ENCODE measurements at places on chromosomes 4 and X.
A peak's percentile ranks its signal among the peaks of the same experiment; 100 is the strongest.

- DNase-seq = no peak
Measured at GRCh38 chr4:7649741-7650531, 215.2 kb upstream of the PSAPL1 start.

DNA sequence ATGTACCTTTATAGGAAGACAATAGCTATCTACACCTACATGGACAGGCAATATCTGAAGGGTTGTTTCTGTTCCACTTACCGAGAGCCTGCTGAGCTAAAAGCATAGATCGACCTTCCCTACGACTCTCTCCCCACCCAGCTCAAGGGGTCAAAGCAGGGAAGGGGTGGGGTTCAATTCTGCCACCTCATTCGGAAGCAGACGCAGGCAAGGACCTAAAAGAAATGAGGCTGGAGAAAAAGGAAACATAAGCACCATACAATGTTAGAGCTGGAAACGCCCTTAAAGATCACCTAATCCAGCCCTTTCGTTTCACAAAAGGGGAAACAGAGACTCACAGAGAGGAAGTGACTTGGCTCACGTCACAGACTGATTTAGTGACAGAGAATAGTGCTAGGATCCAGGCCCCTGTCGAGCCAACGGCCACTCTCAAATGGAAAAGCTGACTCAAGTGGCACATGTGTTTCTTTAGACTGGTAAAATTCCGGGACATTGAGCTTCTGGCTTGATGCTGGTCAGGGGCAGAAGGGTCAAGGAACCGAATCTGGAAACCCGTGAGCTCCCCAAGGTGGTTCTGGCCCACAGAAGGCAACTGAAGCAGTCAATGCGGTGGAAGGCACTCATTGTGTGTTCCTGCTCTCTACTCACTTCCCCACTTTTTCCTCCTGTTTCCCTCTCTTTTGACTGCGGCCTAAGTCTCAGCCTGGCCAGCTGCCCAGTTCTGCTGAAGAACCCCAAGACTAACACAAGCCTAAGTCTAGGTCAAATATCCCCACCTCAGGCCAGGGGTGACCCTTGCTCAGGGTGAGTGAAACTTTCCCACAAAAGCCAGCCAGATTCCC, 7.5 kb downstream of the SEPTIN6 start:
- no peak for DNase-seq

GRCh38 chr4:55904576-55904975, 44.2 kb upstream of the CEP135 start:
- no peak for DNase-seq

DNA sequence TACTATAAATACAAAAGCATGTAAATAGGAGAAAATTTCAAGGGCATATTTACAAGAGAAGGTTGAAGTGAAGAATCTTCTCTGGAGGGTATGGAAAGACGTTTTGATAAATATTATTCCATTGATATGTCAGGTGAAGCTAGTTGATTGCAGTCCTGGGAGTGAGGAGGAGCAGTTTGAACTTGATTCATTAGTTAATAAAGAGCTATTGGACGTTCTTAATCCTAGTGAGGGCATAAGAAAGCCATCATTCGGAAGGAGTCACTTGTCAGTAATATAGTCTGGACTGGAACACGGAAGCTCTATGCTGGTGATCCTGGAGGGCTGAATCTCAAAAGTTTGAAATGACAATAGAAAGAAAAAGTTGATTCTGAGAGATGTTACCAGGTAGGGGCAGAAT, 455.1 kb downstream of the PACRGL start:
- DNase-seq = no peak

- DNase-seq = no peak
Measured at GRCh38 chr4:182022909-182023308, 220.3 kb upstream of the TENM3 start.

GRCh38 chr4:26321373-26322221, 783 bp downstream of the RBPJ start:
- DNase-seq = no peak

GRCh38 chr4:169810325-169811323, 52.9 kb upstream of the HPF1 start:
- peak; percentile 52 for DNase-seq

- no peak for DNase-seq
Measured at GRCh38 chr4:147138171-147138570, 192.5 kb upstream of the TTC29 start.

- DNase-seq = no peak
Measured at GRCh38 chr4:181595716-181596115, 647.5 kb upstream of the TENM3 start.

- DNase-seq = no peak
Measured at GRCh38 chrX:2401201-2401589, 99.6 kb downstream of the DHRSX start.

DNA sequence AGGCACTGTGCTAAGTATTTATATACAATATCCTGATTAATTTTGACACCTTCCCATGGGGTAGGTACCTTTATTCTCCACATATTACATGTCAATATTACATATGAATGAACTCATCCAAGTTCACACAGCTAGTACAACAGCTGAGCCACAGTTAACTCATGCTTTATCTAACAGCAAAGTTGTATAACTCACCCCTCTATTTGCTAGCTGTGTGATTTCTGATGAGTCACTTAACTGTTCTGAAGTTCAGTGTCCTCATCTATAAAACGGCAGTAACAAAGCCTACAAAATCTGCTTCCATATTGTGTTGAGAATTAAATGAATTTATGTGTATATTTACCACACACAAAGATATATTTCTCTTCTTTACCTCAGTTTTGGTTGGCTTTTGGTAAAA, 48.2 kb upstream of the KDR start:
- DNase-seq = no peak

DNA sequence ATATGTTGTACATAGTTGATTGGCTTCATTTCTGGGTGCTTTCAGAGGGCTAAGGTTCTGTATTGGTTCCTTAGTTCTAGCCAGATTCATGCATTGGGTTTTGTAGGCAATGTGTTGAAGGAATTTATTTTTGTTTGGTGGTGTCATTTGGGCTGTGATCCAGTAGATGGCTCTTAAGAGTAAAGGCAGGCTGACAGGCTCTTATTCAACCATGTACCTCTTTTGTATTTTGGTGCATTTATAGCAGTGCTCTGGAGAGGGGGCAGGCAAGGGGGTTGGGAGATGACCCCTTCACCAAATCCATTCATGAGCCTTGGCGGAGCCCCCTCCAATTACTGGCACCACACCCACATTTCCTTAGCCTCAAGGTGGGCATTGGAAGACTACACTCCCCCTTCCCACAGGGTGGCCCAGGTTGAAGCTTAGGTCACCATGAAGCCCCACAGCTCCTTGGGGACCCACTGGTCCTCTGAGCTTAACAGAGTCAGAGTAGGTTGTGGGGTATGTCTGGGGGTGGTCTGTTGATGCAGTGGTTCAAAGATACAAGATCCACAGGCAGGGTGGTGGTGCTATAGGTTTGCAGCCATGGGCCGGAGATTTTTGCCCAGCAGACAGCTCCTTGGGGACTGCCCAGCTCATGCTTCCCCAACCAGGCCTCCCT, 143.0 kb upstream of the GNPDA2 start:
- DNase-seq = no peak

- DNase-seq = no peak
Measured at GRCh38 chr4:46081248-46081647, 42.6 kb downstream of the GABRG1 start.

- no peak for DNase-seq
Measured at GRCh38 chr4:20288047-20288650, 36.4 kb downstream of the SLIT2 start.

GRCh38 chr4:85837439-85837733, 362.4 kb downstream of the ARHGAP24 start:
- DNase-seq = no peak

DNA sequence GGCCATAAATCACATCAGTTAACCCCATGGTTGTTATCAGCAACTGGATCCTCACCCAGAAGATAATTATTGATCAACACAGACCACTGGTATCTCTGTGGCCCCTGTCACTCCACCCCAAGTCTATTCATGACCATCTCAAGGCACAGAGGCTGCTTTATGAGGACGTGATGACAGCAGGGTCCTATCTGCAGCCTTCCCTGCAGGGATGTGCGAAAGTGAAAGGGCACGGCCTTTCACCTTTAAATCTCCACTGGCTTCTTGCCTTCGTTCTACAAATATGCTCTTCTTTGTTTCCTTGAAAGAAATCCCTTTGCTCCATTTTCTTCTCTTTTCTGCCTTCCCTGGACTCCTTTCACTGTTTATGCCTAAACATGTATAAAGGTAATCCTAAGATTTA, 170.6 kb upstream of the EDNRA start:
- DNase-seq = no peak

- no peak for DNase-seq
Measured at GRCh38 chr4:86947501-86948120, 12.8 kb downstream of the AFF1 start.

GRCh38 chr4:184003433-184003832, 98.3 kb downstream of the STOX2 start:
- no peak for DNase-seq

DNA sequence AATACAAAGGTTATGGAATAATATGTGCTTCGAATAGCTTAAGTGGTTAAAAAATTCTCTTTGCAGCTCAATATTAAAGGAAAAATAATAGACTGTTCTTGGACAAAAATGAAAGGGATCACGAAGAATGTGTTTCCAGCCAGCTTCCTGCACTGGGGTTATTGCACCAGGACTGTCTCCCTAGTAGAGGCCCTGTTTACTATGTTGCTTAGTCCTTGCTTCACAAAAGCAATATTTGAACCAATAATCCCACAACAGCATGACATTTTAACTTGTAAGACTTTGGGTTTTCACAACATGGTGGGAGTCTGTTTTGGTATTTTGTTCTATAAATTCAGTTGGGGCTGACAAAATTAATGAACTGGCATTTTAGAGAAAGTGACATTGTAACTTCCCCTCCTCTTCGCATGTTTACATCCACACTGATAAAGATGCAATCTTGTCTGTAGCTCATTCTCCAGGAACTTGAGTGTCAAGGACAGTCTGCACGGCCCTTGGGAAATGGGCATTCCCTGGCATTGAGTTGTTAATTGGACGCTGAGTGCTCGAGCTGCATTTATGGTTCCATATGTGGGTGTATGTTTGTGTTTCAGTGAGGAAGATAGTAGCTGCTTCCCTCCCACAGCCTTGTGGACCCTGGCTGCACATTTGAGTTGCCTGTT, 39.0 kb downstream of the SHROOM2 start:
- no peak for DNase-seq

DNA sequence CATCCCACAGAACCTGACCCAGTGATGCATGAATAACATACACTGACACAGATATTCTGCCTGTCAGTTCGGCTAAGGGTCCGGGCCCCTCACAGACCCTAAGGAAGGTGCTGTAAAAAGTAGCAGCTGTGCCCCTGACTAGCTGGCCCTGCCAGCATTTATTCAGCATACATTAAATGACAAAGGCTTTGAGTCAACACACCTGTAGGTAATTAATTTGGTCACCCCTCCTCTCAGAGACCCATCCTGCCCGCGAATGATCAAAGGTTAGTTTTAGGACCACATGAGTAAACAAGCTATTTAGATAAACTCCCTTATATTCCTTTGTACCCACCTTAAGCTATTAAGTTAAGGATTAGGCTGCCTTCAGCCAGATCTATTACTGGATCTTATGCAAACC, 429.0 kb upstream of the NWD2 start:
- no peak for DNase-seq

DNA sequence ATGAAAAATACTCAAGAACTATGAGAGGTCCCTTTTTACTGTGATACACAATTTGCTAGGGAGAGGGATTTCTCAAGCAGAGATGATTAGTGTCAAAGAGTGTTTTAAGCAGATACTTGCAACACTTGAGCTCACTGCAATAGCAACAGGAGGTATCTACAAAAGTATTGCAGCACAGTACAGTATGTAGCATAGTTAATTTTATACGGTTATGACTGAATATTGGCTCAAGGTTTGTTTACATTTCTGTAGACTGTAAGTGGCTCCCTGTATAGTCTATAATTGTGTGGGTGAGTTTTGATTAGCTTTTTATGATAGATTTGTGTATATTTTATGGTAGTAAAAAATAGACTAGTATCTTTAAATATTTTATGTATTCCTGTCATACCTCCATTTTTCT, 1177.2 kb downstream of the TECRL start:
- DNase-seq = no peak

DNA sequence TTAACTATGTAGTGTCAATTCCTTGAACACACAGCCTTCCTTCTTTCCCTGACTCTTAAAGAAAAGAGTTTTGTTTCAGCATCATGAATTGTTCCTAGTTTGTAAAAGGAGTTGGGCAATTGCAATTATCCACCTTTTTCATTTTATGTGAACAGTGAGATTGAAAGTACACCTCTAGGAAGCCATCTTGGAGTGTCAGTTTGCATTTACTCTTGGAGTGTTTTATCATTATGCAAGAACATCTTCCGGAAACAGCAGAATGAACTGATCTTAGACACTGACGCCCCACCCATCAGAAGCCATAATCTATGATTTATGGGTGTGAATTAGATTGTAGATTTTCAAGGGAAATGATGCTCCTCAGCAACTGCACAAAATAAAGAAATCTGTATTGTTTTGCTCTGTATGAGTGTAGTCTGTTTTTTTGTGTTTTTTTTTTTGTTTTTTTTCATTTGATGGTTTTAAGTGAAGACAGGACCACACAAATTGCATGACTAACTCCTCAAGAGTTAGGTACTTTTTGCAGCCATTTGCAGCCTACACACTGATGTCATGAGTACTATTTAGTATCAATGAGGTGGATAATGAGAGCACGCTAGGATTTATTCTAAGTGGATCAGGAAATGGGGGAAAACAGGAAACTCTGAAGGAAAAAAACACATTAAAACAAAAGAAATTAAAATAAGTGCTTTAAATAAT, 19.5 kb upstream of the FGF2 start:
- no peak for DNase-seq

DNA sequence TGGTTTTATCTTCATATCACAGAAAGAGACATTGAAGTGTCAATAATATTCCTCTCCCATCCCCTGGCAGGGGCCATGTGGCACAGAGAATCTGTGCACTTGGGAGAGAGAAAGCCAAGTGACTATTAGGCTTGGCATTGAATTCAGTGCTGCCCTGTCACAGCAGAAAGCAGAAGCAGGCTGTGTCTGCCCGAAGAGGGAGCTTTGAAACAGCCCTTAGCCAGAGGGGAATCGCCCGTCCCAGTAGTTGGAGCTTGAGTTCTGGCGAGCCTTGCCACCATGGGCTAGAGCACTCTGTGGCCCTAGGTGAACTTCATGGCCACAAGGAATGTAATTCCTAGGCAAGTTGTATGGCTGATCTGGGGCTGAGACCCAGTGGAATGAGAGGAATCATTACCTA, 282.5 kb upstream of the PCDH10 start:
- DNase-seq = no peak

DNA sequence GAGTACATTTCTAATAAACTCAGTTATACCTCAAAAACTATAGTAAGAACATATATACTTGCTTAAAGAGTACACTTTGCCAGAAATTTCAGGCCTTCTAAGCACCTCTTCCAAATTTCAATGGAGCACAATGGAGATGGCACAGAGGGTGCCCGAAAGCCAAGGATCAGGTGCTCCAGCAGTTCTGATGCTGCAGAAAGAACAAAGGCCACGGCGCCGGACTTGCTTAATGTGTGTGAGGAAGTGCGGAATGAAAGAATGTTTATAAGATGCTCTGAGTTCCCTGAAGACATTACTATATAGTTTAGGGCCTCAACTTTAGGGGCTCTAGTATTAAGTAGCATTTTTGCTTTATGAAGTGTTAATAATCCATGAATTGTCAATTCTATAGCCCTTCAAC, 44.3 kb downstream of the GASK1B start:
- no peak for DNase-seq

GRCh38 chr4:77795326-77795725, 23.8 kb downstream of the CNOT6L start:
- no peak for DNase-seq

All from left renal pelvis (tissue), 4 donors.